Posterior vena cava (tissue), 2 donors: ENCODE measurements at places on chromosomes 5 and 9.

- peak; percentile 93 for DNase-seq
These were observed 48.8 kb downstream of the KCNIP1 start for GRCh38 chr5:170552621-170553115.

- no peak for DNase-seq
These were observed 197.4 kb downstream of the CSNK1G3 start for GRCh38 chr5:123709422-123709821.

DNA sequence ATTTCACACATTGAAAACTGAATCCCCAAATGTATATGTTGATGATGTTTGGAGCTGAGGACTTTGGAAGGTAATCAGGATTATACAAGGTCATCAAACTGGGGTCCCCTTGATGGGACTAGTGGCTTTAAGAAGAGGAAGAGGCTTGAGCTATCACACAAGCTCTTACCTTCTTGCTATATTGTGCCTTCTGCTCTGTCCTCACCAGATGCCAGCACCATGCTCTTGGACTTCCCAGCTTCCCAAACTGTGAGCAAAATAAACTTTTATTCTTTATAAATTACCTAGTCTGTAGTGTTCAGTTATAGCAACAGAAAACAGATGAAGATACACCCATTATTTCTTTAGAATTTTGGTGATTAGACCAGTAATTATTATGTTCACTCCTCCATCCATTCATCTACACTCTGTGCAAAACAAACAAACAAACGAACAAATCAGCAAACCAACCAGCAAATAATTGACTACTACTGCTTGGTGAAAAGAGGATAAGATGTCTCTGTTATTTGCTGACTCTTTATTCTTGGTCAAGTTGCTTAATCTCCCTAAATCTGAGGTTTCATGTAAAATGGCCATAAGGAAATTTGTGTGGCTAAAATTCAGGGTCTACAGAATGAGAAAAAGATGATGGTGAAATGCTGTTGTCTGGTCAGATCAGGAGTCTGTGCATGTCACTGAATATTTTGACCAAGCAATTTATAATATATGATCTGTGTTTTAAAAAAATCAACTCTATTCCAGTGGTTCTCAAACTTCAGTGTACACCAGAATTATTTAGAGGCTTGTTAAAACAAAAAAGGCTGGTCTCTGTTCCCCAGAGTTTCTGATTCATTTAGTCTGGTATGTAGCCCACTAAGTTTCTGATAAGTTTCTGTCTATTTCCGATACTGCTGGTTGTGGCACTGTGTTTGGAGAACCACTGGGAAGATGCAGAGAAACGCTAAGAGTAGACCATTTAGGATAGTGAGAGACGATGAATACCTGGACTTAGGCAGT is 854.1 kb downstream of the MAT2B start:
- no peak for DNase-seq

- DNase-seq = no peak
These were observed 39.2 kb upstream of the PDE8B start for GRCh38 chr5:77171141-77171910.
